ENCODE measurements at places on chromosomes 3 and 15. TPM values are rescaled to one million over a fixed set of nuclear protein-coding genes. Genes with fewer than 3 reads are reported as not detected.

The GOLGA6L4 gene
- 1.5 TPM for total RNA-seq

DNA sequence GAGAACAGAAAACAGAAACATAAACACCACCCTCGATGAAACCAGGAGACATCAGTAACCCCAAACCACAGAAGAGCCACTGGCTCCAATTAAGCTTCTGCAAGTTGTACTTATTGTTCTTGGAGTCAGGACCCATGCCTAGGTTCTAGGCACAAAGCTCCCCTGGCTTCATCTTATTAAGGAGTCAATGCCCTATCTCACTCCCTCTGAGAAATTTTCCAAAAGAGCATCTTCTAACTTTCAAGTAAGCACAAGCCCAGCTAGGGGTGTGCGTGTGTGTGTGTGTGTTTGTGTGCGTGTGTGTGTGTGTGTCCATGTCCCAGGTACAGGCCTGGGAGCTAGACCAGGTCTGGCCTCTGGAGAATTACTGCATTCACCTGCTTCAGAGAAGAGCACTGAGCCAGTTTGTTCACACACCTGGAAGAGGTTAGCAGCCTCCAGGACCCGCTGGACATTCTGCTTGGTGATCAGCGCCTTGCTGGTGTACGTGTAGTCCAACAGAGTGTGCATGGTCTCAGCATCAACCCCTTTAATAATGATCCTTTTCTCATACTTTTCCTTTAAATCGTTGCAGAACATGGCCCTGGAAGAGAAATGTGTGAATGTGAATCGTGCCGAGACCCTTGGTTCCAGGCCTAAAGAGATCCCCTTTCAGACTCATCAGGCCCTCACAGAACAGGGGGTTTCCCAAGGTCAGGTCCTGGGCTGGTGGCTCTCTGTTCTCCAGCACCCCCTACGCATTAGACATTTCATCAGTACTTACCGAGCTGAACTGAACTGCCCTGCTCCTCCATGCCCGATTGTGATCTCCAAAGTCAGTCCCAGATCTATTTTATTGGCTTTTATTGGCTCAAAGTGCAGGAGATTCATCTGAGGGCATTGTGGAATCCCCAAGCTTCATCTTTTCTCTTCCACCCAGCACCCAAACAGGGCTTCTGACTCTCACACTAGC lies 27.8 kb downstream of the KLHL6 start:
- H3K4me1 ChIP-seq = no peaks in the 10 kb centered on the region
- no peak for DNase-seq
- H3K27me3 ChIP-seq = no peaks in the 10 kb centered on the region
- H3K27ac ChIP-seq = no peak overlapping the region
- no peak overlapping the region for H3K4me3 ChIP-seq
- H3K36me3 ChIP-seq = no peaks in the 10 kb centered on the region

The CLDN18 gene
- total RNA-seq = not detected

- H3K27ac ChIP-seq = no peak overlapping the region
- H3K4me1 ChIP-seq = no peaks in the 10 kb centered on the region
- no peaks in the 10 kb centered on the region for H3K27me3 ChIP-seq
- H3K36me3 ChIP-seq = no peaks in the 10 kb centered on the region
- H3K4me3 ChIP-seq = no peak overlapping the region
Observed at GRCh38 chr3:69236812-69237707, 114.7 kb upstream of the LMOD3 start.

The SLC24A5 gene
- not detected for total RNA-seq

The CYP8B1 gene
- not detected for total RNA-seq

DNA sequence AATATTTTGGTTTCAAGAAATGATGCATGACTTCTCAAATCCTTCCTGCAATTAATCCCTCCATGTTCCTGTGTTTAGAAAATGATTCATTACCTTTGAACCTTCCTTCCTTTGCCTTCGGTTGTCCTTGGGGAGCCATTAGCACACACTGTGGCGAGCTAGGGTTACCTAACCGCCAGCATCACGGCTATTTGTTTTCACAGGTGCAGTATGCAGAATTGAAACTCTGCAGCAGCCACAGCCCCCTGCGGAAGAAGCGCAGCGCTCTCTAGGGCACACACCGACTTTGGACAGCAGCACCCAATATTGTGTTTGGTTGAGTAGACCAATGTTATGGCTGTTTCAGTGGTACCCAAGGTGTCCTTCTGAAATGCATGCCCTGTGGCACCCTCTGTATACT lies 247.4 kb downstream of the MCTP2 start:
- H3K4me1 ChIP-seq = no peaks in the 10 kb centered on the region
- no peak overlapping the region for H3K4me3 ChIP-seq
- H3K27ac ChIP-seq = no peak overlapping the region
- no peak for DNase-seq
- H3K36me3 ChIP-seq = no peaks in the 10 kb centered on the region

DNA sequence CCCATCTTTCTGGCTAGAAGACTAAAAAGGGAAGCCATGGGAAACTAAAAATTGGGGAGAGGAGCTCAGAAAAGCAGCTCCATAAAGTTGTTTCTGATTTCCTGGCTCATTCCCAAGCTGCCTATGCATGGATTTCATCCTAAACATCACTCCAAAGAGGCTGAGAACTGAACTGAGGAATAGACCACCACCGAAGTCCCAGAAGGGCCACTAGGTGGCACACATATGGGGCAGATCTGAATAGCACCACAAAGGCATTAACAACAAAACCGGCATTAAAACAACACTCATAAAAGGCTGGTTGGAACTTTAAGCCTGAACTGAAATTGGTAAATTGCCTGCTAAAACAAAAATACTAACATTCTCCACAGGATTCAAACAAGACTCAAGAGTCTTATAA lies 106.3 kb downstream of the PLD1 start:
- DNase-seq = peak; percentile 40
- H3K27me3 ChIP-seq = no peaks in the 10 kb centered on the region
- no peak overlapping the region for H3K27ac ChIP-seq
- H3K4me1 ChIP-seq = no peaks in the 10 kb centered on the region
- no peaks in the 10 kb centered on the region for H3K36me3 ChIP-seq
- no peak overlapping the region for H3K4me3 ChIP-seq

- DNase-seq = peak; percentile 88
- no peaks in the 10 kb centered on the region for H3K36me3 ChIP-seq
- no peaks in the 10 kb centered on the region for H3K27me3 ChIP-seq
- no peaks in the 10 kb centered on the region for H3K4me1 ChIP-seq
Observed at GRCh38 chr3:150945226-150946032, 27.1 kb downstream of the CLRN1 start.

The LRTM1 gene
- total RNA-seq = not detected

- H3K4me3 ChIP-seq = no peak overlapping the region
- DNase-seq = no peak
- no peaks in the 10 kb centered on the region for H3K36me3 ChIP-seq
- H3K4me1 ChIP-seq = no peaks in the 10 kb centered on the region
Observed at GRCh38 chr15:54792526-54792925, 404.2 kb downstream of the RSL24D1 start.

- peaks cover 3% of the 10 kb centered on the region for H3K27me3 ChIP-seq
- no peak overlapping the region for H3K4me3 ChIP-seq
Observed at GRCh38 chr3:134603480-134603879, 47.3 kb downstream of the KY start.

DNA sequence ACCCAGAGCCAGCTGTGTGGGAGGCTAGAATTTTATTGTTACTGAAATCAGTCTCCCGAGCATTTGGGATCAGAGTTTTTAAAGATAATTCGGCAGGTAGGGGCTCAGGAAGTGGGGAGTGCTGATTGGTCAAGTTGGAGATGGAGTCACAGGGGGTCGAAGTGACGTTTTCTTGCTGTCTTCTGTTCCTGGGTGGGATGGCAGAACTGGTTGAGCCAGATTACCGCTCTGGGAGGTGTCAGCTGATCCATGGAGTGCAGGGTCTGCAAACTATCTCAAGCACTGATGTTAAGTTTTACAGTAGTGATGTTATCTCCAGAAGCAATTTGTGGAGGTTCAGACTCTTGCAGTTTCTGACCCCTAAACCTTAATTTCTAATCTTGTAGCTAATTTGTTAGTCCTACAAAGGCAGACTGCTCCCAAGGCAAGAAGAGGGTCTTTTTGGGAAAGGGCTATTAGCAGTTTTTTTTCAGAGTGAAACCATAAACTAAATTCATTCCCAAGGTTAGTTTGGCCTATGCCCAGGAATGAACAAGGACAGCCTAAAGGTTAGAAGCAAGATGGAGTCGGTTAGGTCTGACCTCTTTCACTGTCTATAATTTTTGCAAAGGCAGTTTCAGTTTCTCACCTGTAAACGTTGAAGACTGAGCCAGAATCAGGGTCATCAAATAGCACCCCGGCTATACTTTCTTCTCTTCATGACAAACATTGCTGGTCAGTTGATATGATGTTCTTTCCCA lies 28.2 kb downstream of the FLNB start:
- H3K27me3 ChIP-seq = no peaks in the 10 kb centered on the region
- H3K36me3 ChIP-seq = no peaks in the 10 kb centered on the region
- no peak overlapping the region for H3K27ac ChIP-seq
- H3K4me3 ChIP-seq = no peak overlapping the region
- DNase-seq = no peak

GRCh38 chr15:81400640-81401236 lies 26.7 kb upstream of the TMC3 start:
- H3K27ac ChIP-seq = no peak overlapping the region
- peak; percentile 46 for DNase-seq
- no peaks in the 10 kb centered on the region for H3K27me3 ChIP-seq
- H3K4me3 ChIP-seq = no peak overlapping the region
- H3K4me1 ChIP-seq = no peaks in the 10 kb centered on the region
- H3K36me3 ChIP-seq = no peaks in the 10 kb centered on the region

- peaks cover 2% of the 10 kb centered on the region for H3K36me3 ChIP-seq
- no peak overlapping the region for H3K27ac ChIP-seq
- no peak overlapping the region for H3K4me3 ChIP-seq
- no peak for DNase-seq
Observed at GRCh38 chr15:59178151-59178695, 28.4 kb upstream of the LDHAL6B start.

The SEMA6D gene
- total RNA-seq = 13.4 TPM

- peaks cover 21% of the 10 kb centered on the region for H3K4me1 ChIP-seq
- H3K4me3 ChIP-seq = no peak overlapping the region
- H3K36me3 ChIP-seq = no peaks in the 10 kb centered on the region
- peak overlapping the region; percentile 27 for H3K27ac ChIP-seq
- peak; percentile 93 for DNase-seq
Observed at GRCh38 chr3:139120086-139121056, 75.7 kb upstream of the PRR23C start.

The PLAAT1 gene
- not detected for total RNA-seq

DNA sequence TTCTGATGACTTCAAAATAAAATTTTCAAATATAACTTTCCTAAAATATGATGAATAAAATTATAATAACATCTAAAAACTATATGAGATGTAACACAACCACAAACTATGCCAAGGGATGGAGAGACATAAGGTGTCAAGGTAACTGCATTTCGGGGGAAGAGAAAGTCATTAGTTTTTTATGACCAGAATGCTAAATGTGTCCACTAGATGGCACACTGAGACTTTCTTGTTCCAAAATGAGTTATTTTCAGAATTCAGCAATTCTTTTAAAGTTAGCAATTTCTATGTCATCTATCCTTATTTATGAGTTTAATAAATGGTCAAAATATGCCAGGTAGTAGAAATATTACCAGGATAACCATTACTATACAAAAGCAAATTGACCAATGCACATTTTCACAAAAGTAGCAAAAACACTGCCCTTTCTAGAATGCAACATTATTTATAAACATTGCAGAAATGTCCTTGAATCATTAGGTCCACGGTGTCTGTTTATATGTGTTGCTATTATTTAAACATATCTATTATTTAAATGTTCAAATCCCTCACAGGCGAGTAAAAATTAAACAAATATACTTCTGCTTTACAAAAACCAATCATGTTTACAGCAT lies 374.2 kb downstream of the PLCL2 start:
- no peaks in the 10 kb centered on the region for H3K27me3 ChIP-seq
- H3K27ac ChIP-seq = no peak overlapping the region
- H3K36me3 ChIP-seq = no peaks in the 10 kb centered on the region
- no peak overlapping the region for H3K4me3 ChIP-seq

DNA sequence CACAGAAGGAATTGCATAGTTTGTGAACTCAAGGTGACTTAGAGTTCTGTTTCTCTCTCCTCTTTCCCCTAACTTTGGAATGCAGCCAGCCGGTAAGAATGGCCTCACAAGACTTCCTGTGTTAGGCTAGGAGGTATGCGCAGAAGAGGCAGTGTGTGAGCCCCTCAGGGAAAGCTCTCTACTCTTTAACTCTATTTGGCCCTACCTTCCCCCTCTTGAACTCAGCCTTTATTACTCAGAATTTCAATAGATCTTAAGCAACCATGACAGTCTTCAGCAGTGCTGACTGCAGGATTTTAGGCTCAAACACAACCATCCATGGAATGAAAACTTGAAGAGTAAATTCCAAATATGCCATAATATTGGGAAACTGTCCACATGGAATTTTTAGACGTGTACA lies 209.5 kb downstream of the DTWD1 start:
- H3K27me3 ChIP-seq = no peaks in the 10 kb centered on the region
- DNase-seq = no peak
- H3K36me3 ChIP-seq = no peaks in the 10 kb centered on the region
- no peak overlapping the region for H3K27ac ChIP-seq
- H3K4me3 ChIP-seq = no peak overlapping the region

The MEX3B gene
- 8.1 TPM for total RNA-seq

- H3K4me1 ChIP-seq = peaks cover 4% of the 10 kb centered on the region
- DNase-seq = no peak
- no peaks in the 10 kb centered on the region for H3K27me3 ChIP-seq
- no peak overlapping the region for H3K4me3 ChIP-seq
Observed at GRCh38 chr15:56943403-56943802, 25.0 kb downstream of the TCF12 start.

DNA sequence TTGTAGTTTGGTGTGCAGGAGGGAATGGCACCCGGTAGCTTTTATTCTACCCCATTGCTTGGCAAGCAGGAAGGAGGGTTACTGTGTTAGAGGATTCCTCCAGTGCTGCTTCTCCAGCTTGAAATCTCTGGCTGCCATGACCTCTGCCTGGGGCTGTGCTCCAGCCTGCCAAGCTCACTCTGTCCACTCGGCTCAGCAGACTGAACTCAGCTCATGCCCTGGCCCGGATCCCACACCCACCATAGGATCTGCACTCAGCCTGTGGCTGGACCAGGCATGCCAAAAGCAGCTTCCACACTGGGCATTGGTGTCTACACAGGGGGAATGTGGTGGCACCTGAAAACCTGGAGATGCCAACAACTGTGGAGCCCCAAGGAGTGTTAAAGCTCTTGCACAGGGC lies 26.3 kb downstream of the CLDN16 start:
- H3K27me3 ChIP-seq = no peaks in the 10 kb centered on the region
- H3K27ac ChIP-seq = no peak overlapping the region
- no peak overlapping the region for H3K4me3 ChIP-seq
- H3K36me3 ChIP-seq = no peaks in the 10 kb centered on the region
- no peak for DNase-seq

The CLRN1 gene
- not detected for total RNA-seq

The CCDC39 gene
- total RNA-seq = under 0.01 TPM

The AADACL2 gene
- under 0.01 TPM for total RNA-seq

DNA sequence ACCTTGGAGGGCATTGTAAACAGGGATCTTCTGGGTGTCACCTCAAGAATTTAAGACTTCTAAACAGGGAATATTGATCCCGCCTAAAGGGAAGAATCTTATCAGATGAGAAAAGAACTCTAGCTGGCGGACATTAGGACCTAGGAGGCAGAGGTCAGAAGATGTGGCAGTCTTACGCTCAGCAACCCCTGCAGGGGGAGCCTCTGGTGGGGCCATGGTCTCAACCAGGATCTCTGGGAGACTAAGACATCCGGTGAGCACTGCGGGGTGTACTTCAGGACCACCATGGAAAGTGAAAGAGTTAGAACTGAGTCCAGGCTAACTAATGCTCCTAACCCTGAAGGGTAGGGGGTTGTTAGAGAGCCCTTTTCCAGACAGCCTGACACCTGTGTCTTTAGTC lies 295.2 kb downstream of the VGLL3 start:
- no peak for DNase-seq
- no peaks in the 10 kb centered on the region for H3K36me3 ChIP-seq
- H3K27me3 ChIP-seq = no peaks in the 10 kb centered on the region
- H3K4me3 ChIP-seq = no peak overlapping the region
- H3K27ac ChIP-seq = no peak overlapping the region

The RBMS3 gene
- total RNA-seq = 58.6 TPM

All from fibroblast of lung (primary cell).